Dermis microvascular lymphatic vessel endothelial cell (primary cell): ENCODE measurements at places on chromosomes 1 and 21. TPM values are rescaled to one million over a fixed set of nuclear protein-coding genes. Genes with fewer than 3 reads are reported as not detected.

The CEP170 gene
- 70.6 and 99.4 TPM in 2 replicates for total RNA-seq

The AJAP1 gene
- total RNA-seq = under 0.01 TPM in 1 of 2 replicates, not detected in the other

The HSD3B2 gene
- not detected in 2 replicates for total RNA-seq

The DPYD gene
- total RNA-seq = 12.6 and 15.2 TPM in 2 replicates
